ENCODE measurements at places on chromosomes 16 and 17. TPM values are rescaled to one million over a fixed set of nuclear protein-coding genes. Genes with fewer than 3 reads are reported as not detected.
A peak's percentile ranks its signal among the peaks of the same experiment; 100 is the strongest.

The CENPV gene
- total RNA-seq = 16.8 TPM

DNA sequence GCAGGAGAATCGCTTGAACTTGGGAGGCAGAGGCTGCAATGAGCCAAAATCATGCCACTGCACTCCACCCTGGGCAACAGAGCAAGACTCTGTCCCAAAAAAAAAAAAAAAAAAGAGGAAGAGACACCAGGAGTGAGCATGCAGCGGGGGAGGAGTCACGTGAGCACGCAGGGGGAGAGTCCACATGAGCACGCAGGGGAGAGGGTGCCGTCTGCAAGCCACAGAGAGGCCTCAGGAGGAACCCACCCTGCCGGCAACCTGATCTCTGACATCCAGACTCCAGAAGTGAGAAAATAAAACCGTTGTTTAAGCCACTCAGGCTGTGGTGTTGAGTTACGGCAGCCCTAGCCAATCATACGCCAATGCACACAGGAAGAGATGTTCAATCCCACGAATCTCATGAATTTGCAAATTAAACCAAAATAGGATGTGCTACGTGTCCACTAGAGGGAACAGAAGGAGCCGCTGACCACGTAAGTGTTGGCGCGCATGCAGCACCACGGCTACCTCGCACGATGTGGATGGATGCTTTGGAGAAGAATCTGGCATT lies 42.2 kb downstream of the CCDC57 start:
- no peak for DNase-seq
- H3K4me3 ChIP-seq = no peak overlapping the region
- no peaks in the 10 kb centered on the region for H3K27me3 ChIP-seq
- H3K36me3 ChIP-seq = peaks cover 22% of the 10 kb centered on the region

DNA sequence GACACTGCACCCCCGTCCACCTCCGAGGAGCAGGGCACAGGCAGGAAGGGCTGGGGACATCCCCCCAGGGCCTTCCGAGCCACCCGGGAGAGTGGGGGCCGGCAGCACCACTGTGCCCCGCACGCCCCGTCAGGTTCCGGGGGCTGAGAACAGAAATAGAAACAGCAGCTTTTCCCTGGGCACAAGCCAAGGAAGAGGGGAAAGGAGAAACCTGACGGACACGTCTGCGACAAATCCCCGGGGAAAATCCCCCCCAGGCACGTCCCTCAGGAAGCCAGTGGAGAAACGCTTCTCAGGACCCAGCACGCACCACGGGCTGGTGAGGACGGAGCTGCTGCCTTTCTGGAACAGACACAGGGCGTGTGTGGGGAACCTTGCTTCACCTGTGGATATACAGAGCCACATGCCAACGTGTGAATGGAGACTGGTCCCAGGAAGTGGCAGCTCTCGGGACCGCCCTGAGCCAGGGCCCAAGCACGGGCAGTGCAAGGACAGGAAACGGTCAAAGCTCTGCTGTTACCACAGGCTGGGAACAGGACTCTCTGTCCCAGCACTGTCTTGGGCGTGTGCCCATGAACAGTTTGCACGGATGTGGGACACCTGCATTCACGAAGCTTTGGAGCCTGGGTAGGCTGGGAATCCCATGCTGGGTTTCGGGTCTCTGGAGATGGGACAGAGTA lies 1.2 kb upstream of the TMEM204 start:
- peak; percentile 56 for DNase-seq
- H3K27me3 ChIP-seq = no peaks in the 10 kb centered on the region
- H3K4me3 ChIP-seq = no peak overlapping the region

The RUNDC3A gene
- 0.61 TPM for total RNA-seq

The NCBP3 gene
- 49.4 TPM for total RNA-seq

DNA sequence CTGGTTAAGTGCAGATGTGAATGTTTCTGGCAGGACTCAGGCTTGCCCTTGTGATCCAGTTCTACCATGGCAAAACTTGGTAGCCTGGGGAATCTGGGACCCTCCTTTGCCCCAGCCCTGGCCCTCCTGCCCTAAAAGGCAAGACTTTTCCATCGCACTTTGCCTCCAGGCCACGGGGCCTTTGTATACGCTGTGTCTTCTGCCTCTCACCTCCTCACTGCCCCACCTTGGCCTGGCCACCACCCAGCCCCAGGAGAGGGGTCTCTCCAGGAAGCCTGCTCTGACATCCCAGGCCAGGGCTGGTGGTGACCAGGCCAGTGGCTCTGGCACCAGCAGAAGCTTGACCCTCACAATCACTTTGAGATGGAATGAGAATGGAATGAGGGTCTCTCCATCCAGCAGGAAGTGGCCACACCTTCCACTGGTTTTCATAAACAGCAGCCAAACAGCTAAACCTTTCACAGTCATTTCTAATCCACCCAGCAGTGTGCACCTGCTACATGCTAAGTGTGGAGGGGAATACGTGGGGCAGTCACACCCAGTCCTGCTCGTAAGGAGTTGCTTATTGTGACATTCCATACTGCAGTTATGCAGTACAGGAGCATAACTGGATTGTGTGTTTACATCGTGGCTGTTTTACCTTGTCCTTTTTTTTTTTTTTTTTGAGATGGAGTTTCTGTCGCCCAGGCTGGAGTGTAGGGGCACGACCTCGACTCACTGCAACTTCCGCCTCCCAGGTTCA lies 1.6 kb upstream of the MRPL38 start:
- no peak for DNase-seq
- peaks cover 7% of the 10 kb centered on the region for H3K36me3 ChIP-seq
- no peaks in the 10 kb centered on the region for H3K4me1 ChIP-seq
- H3K27ac ChIP-seq = peak overlapping the region; percentile 85
- no peaks in the 10 kb centered on the region for H3K27me3 ChIP-seq
- H3K4me3 ChIP-seq = no peak overlapping the region

The CCL16 gene
- total RNA-seq = not detected

DNA sequence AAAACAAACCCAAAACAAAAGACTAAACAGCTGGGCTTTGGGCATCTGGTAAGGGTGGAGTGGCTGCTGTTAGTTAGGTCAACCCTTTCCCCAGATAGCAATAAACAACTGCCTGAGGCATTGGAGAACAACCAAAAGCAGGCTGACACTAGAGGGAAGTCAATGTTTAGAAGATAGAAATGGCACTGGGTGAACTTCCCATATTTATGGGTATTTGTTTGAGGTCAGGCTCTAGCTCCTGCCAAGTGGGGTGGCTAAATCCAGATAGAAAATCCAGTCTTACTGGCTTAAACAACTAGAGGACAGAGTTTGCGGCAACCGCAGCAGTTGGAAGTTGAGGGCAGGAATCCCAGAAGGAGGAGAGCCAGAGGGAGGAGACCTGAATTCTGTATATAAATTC lies 79.4 kb downstream of the SDK2 start:
- H3K36me3 ChIP-seq = no peaks in the 10 kb centered on the region
- H3K27me3 ChIP-seq = no peaks in the 10 kb centered on the region
- H3K27ac ChIP-seq = no peak overlapping the region
- no peak overlapping the region for H3K4me3 ChIP-seq
- no peaks in the 10 kb centered on the region for H3K4me1 ChIP-seq
- DNase-seq = peak; percentile 74

DNA sequence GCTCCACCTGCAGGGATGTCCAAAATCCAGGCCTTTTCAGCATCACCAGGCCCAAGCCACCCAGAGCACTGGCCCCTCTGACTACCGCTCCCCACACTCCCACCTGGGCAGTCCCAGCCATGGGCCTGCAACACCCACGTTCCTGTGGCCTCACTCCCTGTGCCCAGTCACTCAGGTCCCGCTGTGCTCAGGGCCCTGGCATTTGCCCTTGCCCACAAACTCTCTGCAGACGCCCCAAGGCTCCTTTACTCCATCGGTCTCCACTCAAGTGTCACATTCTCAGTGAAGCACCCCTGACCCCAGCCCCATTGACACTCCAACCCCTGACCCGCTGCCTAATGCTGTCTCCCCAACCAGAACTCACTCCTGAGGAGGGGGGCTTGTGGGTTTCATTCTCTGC lies 23.6 kb downstream of the MPG start:
- no peak overlapping the region for H3K4me3 ChIP-seq
- H3K27ac ChIP-seq = no peak overlapping the region
- H3K4me1 ChIP-seq = peaks cover 9% of the 10 kb centered on the region
- H3K36me3 ChIP-seq = no peaks in the 10 kb centered on the region
- no peak for DNase-seq

The CLEC18B gene
- not detected for total RNA-seq

- no peak overlapping the region for H3K4me3 ChIP-seq
- no peaks in the 10 kb centered on the region for H3K27me3 ChIP-seq
- H3K36me3 ChIP-seq = no peaks in the 10 kb centered on the region
- peaks cover 13% of the 10 kb centered on the region for H3K4me1 ChIP-seq
- DNase-seq = peak; percentile 76
These were observed 33.6 kb downstream of the ELAC2 start for GRCh38 chr17:12983991-12984884.

The CLDN7 gene
- total RNA-seq = 117 TPM

GRCh38 chr16:1538804-1539520 lies 5.5 kb downstream of the TMEM204 start:
- H3K4me1 ChIP-seq = no peaks in the 10 kb centered on the region
- no peak overlapping the region for H3K4me3 ChIP-seq

- no peak for DNase-seq
- no peak overlapping the region for H3K4me3 ChIP-seq
- H3K36me3 ChIP-seq = no peaks in the 10 kb centered on the region
These were observed 27.9 kb upstream of the EFCAB13 start for GRCh38 chr17:47295874-47296255.

DNA sequence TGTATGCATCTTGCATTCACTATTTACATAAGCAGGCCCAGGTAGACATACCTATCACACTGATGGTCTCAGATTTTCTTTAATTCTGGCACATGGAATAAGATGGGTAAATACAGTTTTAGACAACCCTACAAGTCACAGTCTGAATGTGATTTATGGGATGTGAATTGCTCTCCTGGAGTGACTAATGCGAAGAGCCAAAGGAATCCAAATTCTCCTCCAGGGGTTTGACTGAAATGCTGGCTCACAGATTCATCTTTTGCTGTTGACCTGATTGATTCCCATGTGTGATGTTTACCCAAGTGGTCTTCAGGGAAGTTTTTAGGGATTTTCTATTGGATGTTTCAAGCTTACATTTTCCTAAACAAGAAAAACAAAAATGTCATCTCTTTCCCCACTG lies 277.9 kb upstream of the MON1B start:
- H3K27me3 ChIP-seq = no peaks in the 10 kb centered on the region
- no peak overlapping the region for H3K27ac ChIP-seq
- H3K4me1 ChIP-seq = no peaks in the 10 kb centered on the region
- DNase-seq = no peak
- no peak overlapping the region for H3K4me3 ChIP-seq

The KCNJ12 gene
- total RNA-seq = 6.6 TPM

- H3K36me3 ChIP-seq = no peaks in the 10 kb centered on the region
- no peaks in the 10 kb centered on the region for H3K4me1 ChIP-seq
- no peak overlapping the region for H3K27ac ChIP-seq
- no peak overlapping the region for H3K4me3 ChIP-seq
- no peak for DNase-seq
- H3K27me3 ChIP-seq = no peaks in the 10 kb centered on the region
These were observed 81.7 kb downstream of the IRX5 start for GRCh38 chr16:55012362-55012761.

The PSKH1 gene
- 32.9 TPM for total RNA-seq

GRCh38 chr17:10144982-10145381 lies 53.4 kb downstream of the GAS7 start:
- H3K4me1 ChIP-seq = peaks cover 4% of the 10 kb centered on the region
- no peak overlapping the region for H3K27ac ChIP-seq

DNA sequence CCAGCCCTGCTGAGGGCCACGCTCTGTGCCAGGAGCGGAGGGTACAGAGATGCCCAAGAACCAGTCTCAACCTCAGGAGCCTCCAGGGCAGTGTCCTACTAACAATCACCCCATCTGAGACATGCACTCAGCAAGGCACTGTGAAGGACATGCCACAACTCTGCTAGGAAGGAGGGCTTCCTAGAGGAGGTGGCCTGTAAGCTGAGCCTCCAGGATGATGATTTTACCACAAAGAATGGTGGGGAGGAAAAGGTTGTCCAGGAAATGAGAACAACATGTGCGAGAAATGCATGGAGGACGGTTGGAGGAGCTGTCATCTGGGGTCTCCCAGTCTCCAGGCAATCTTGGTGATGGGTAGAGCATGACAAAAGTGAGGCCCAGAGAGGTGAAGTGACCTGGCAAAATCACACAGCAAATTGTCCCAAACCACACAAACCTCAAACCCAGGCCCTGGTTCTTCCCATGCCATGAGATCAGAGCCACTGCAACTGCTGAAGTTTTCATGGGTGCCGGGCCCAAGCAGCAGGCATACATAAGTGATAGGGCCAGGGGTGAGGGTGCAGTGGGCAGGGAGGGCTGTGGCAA lies 30.5 kb downstream of the CNGB1 start:
- H3K4me1 ChIP-seq = peaks cover 11% of the 10 kb centered on the region
- no peaks in the 10 kb centered on the region for H3K27me3 ChIP-seq
- no peak overlapping the region for H3K4me3 ChIP-seq
- no peaks in the 10 kb centered on the region for H3K36me3 ChIP-seq
- no peak for DNase-seq
- H3K27ac ChIP-seq = no peak overlapping the region

DNA sequence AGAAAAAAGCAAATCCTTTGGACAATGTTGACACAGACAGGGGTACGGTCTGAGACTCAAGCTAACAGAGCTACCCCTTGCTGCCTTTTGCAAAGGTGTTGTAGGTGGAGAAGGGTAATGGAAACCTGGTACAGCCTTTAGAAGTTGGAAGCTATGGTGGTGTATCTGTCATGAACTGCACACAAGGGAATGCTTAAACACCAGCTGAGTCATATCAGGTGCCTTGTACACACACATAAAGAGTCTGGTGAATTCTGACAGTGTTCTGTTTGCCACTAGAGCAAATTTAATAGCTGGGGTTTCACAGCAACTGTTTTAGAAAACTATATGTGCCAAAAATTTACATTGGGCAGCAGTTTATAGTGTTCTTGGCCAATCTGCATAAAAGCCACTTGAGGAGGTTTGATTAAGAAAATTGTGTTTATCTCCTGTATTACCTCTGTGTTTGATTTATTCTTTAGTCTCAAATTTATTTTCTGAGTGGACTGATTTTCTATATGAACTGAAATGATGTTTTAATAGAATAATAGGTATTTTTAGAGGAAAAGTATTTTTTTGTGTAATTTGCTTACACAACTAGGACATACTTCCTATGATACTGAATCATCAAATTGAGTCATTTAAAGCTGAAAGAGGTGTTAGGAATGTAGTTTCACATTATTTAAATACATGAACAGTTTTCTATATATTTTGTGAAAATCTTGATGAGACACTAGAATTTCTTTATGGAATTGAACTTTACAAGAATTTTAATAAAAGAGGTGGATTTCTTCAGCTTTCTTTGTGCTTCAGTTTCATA lies 136.9 kb downstream of the MAP2K6 start:
- H3K4me3 ChIP-seq = no peak overlapping the region
- no peak overlapping the region for H3K27ac ChIP-seq
- no peaks in the 10 kb centered on the region for H3K27me3 ChIP-seq
- H3K4me1 ChIP-seq = no peaks in the 10 kb centered on the region
- no peak for DNase-seq

- H3K27ac ChIP-seq = no peak overlapping the region
- H3K36me3 ChIP-seq = no peaks in the 10 kb centered on the region
- no peak for DNase-seq
- H3K4me3 ChIP-seq = no peak overlapping the region
- H3K4me1 ChIP-seq = peaks cover 31% of the 10 kb centered on the region
These were observed 14.7 kb upstream of the SDK2 start for GRCh38 chr17:73658821-73659515.

Measured in lung (tissue), 17 donors.